ENCODE measurements at places on chromosomes 7 and 10. TPM values are rescaled to one million over a fixed set of nuclear protein-coding genes. Genes with fewer than 3 reads are reported as not detected.

The HYAL4 gene
- total RNA-seq, result 0.79 TPM

The IL6 gene
- not detected for total RNA-seq

The LIPJ gene
- not detected for total RNA-seq

The TRPV5 gene
- total RNA-seq, result 0.18 TPM

The CASD1 gene
- total RNA-seq, result 4.8 TPM

The CDK14 gene
- total RNA-seq, result 0.61 TPM

The EPHA1 gene
- total RNA-seq, result 54.3 TPM

The FAM25G gene
- total RNA-seq, result not detected

The PRPS1L1 gene
- total RNA-seq, result not detected

The GIMAP5 gene
- total RNA-seq, result not detected

The HGF gene
- not detected for total RNA-seq

The EEPD1 gene
- 44.7 TPM for total RNA-seq

The PLXDC2 gene
- 1.2 TPM for total RNA-seq

The SYT15B gene
- total RNA-seq, result not detected

The SCART1 gene
- total RNA-seq, result 2.2 TPM

The SFTPA1 gene
- not detected for total RNA-seq

GRCh38 chr7:112726076-112726475 is 64.1 kb downstream of the TMEM168 start:
- no peak for DNase-seq

DNA sequence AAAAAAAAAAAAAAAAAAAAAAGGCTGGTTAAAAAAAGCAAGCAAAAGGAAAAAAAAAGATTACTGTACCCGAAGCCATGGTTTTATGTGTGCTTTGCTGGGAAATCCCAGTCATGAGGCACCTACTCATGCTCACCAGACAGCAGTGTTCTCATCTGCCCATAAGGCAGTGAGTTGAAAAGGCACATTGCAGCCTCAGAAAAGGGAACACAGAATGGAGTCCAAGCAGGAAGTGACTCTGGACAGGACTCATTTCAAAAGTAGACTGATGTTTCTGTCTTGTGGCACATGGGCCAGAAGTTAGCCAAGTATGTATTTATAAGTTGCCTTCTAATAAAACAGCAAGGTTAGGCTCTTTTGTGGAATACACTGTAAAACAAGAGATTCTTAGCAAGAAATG is 40.2 kb downstream of the PDSS1 start:
- no peak for DNase-seq

GRCh38 chr7:21617513-21617912 is 74.7 kb downstream of the DNAH11 start:
- DNase-seq, result no peak

DNA sequence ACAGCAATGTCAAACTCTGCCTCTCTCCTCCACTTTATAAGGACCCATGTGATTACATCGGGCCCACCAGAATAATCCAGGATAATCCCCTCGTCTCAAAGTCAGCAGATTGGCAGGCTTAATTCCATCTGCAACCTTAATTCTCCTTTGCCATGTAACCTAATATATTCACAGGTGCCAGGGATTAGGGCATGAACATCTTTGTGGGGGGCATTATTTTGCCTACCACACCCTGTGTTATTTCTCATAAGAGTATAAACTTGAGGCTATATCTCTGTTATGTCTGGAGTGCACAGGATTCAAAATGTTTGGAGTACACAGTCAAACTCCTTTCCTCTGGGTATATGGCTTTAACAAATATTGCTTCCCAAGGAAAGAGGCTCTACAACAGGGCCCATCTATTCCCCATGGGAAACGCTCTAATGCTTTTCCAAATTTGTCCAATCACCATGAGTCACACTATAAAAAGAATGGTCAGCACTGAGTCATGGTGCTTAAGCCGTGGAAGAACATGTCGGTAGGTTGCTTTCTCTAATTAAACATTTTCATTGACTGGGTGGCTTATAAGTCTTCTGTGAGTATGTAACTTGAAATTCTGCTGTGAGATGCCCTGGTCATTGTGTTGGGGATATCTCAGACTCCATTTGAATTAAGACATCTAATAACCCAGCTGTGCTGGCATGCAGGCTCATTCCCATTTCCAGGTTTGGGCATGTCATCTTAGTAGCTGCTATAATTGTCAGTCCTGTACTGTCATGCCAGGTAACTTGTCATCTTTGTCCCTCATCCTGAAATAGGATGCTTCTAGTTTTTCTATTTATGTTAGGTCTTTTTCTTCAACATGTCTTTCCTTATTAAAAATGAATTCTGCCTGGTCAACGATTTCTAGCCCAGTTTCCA is 11.5 kb upstream of the AKR1B10 start:
- peak; percentile 47 for DNase-seq

- no peak for DNase-seq
These were observed at the start of gene TUBB8 for GRCh38 chr10:48996-49395. TUBB8 (minus strand) TSS chr10:49296; CDS start chr10:49238, 58 bp downstream.

- DNase-seq, result no peak
These were observed 29.7 kb downstream of the STMP1 start for GRCh38 chr7:135692055-135692454.

DNA sequence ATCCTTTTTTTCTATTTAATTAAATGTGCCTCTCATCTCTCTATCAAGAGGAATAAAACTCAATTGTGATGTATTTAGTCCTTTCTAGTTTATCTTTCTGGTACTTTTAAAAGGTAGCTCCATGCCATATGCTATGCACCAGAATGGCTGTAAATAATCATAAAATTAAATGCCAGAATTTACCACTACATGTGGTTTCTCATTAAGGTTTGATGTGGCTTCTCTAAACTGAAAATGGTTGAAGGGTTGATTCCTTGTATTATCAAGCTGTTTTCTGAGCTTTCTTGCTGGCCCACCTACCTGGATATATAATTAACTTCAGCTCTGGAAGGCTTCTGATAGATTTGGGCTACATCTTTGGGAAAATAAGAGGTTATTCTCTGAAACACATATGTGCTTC is 171.9 kb upstream of the RHOBTB1 start:
- no peak for DNase-seq

- DNase-seq, result no peak
These were observed 120.3 kb upstream of the ADAM12 start for GRCh38 chr10:126508535-126509040.

GRCh38 chr7:130240240-130240639 is 26.4 kb upstream of the CPA2 start:
- no peak for DNase-seq

DNA sequence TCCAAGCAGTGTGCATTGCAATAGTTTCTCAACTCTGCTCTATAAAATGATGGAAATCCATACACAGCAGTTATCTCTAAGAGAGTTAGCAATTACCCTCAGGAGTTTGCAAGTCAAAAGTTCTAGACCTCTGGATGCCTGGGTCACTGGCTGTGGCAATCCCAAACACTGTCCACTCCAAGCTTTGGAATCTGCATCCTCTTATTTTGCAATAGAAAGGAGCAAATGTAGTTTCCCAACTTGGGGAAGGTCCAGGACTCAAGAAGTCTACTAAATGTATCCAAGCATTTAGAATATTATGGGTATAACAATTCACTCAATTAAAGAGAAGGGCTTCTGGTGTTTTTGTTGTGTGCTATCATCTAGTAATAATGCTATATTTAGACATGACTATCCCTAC is 131.3 kb upstream of the NRP1 start:
- no peak for DNase-seq

DNA sequence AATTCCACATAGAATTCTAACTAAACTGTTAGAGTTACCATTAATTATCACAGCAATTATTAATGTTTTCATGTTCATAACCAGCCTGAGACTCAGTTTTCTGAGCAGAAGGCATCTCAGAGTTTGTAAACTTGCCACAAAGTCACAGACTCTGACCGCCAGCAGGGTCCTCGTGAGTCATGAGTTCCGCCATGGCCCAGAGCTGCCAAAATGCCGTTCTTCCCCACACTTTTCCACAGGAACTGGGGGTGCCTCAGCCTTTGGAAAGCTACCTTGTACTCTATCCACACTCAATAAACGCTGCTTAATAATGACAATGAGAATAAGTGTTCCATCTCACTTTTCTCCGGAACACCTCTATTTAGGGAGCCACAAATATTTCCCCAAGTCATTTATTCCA is 22.1 kb upstream of the INHBA start:
- no peak for DNase-seq

DNA sequence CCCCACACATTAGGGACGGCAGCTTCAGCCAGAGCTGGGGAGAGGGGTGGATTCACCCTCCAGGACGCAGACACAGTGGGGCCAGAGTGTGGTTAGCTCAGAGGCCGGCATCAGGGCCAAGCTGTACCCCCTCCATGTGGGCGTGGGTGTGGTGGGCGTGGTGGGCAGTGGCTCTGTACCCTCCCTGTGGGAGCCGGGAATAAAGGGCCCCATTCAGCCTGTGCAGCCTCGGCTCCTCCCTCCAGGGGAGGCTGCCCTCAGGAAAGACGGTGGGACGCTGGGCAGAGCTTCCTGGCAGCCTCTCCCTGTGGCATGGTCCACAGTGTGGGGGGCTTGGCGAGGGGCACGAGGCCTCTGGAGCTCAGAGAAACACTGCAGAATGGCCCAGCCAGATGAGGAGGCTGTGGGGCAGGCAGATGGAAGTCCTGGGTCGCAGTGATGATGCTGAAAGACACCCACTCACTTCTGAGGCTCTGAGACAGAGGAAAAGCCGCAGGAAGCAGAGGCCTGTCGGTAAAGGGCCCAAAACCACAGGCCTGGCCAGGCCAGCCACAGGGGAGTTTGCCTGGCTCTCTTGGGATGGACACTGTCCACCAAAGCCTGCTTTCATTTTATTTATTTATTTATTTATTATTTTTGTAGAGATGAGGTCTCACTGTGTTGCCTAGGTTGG is 108.0 kb downstream of the SH3PXD2A start:
- DNase-seq, result no peak

DNA sequence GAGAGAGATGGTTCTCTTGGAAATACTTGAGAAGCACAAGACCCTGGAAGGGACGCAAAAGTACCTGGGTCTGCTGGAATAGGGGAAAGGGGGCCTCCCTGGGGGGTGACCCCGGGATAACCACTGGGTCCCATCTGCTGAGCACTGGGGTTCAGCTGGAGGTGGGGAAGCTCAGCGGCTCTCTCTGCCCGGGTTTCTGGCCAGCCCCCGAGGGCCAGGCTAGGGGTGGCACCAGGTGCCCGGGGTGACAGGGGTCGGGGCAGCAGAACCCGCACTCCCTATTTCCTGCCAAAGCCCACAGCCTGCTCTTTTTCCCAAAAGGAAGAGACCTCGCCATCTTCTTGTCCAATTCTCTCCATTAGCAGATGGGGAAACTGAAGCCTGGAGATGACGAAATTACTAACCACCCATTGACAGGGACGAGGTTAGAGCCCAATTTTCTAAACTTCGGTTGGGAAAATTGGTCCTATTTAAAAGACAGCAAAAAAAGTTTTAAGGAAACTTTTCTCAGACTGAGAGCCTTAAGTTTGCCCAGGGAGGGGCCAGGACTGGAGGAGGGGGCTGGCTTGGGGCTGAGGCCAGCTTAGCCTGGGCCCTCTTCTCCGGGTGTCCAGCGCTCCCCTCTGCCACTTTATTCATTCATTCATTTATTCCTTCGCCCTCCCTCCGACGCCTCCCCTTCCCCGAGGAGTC is 17.8 kb upstream of the GATA3 start:
- no peak for DNase-seq

- DNase-seq, result no peak
These were observed 435.4 kb upstream of the DPP6 start for GRCh38 chr7:153616711-153617325.

DNA sequence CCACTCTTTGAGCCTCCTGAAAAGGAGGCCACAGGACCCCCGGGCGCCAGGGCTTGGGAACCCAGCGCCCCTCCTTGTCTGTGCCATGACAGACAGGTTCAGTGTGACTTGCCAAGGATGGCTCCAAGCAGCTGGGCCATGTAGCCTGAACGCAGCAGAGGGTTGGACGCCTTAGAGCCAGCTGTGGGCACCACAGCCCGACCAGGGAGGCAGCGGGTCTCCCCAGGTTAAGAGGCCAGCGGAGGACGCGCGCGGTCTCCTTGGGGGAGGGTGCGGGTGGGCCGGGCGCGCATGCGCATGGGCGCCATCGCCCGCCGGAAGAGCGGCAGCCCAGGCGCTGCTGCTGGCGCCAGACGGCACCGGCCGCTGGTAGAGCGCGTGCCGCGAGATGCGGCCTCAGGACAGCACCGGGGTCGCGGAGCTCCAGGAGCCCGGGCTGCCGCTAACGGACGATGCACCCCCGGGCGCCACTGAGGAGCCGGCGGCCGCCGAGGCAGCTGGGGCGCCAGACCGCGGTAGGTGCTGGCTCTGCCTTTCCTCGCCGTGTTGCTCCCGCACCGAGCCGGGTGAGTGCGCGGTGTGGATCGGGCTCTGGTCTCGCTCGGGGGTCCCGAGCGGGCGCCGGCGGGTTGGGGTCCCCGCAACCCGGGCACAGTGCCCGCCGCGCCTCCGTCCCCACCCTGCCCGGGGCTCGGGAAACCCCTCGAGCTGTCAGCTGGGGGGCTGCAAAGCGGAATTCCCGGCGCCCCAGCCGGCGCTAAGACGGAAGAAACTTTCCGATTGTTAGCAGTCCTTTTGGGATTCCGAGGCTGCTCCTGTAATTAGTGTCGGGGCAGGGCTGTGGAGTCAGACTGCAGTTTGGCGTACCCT is at the start of gene SLC35G1:
SLC35G1 (plus strand) TSS at position 333 of the 870 bp plus-strand sequence; CDS start at position 389, 56 bp downstream.
- peak; percentile 78 for DNase-seq

GRCh38 chr10:72228318-72228751 is 12.3 kb upstream of the ASCC1 start:
- no peak for DNase-seq

- no peak for DNase-seq
These were observed 69.8 kb upstream of the BAIAP2L1 start for GRCh38 chr7:98470485-98471240.

DNA sequence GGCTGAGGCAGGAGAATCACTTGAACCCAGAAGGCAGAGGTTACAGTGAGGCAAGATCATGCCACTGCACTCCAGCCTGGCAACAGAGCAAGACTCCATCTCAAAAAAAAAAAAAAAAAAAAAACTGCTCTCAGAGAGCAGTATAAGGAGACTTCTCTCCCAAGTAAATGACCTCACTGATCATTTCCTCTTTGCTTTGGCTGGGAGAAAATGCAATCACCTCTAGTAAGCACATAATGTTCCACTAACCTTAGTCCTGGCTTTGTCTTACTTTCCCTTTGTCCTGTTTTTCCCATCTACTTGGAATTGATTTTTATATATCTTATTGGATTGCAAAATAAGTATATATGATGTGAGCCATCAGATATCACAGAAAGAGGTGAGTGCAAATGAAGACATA is 2.5 kb downstream of the SLC25A13 start:
- no peak for DNase-seq

DNA sequence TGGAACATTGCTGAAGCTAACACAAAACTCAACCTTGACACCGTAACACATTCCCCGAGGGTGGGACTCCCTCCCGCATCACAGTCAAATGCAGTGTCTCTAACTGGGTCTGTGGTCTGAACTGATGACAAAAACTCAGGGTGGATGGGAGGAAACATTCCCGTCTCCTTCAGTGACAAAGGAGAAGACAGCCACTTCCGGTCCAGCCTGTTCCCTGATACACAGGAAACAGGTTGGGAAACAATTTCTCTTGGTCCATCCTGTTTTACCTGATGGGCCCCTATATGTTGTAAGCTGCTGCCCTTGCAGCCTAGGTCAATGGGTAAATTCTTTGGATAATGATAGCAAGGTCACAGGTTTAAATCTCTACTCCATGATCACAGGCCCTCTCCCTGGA is 20.4 kb downstream of the SLC13A4 start:
- no peak for DNase-seq

GRCh38 chr7:91776171-91776570 is 104.3 kb downstream of the MTERF1 start:
- DNase-seq, result no peak

- DNase-seq, result no peak
These were observed 6.0 kb upstream of the FAM170B start for GRCh38 chr10:49139846-49140195.
